HS-5 (cell line): ENCODE measurements at places on chromosomes 12 and 14.

- no peak for DNase-seq
Observed at GRCh38 chr14:92507174-92507768, 6.3 kb upstream of the RIN3 start.

DNA sequence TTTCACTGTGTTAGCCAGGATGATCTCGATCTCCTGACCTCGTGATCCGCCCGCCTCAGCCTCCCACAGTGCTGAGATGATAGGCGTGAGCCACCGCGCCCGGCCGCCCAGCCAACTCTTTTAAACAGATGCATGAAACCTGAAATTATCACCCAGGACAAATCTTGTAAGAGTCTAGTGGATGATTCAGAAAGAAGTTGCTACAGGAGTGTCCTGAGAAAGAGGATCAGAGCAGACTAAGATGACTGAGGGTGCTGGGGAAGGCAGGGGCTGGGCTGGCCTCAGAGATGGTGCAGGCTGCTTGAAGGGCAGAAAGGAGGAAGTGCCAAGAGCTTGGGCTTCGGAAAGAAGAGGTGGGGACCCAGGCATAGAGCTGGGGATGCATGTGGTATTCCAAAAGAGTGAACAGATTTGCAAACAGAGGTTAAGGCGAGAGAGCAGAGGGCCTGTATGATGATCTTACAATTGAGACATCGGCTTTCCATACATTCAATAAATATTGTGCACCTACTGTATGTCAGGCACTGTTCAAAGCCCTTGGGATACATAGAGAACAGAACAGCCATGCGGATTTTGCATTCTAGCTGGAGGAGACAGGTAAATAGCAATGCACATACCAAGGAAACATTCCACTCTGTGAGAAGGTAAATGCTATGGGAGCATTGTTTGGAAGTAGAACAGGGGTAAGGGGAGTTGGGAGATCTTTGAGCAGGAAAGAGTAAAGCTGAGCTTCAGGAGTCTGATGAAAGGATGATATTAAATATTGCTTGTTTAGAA lies 7.4 kb upstream of the CD9 start:
- no peak for DNase-seq

DNA sequence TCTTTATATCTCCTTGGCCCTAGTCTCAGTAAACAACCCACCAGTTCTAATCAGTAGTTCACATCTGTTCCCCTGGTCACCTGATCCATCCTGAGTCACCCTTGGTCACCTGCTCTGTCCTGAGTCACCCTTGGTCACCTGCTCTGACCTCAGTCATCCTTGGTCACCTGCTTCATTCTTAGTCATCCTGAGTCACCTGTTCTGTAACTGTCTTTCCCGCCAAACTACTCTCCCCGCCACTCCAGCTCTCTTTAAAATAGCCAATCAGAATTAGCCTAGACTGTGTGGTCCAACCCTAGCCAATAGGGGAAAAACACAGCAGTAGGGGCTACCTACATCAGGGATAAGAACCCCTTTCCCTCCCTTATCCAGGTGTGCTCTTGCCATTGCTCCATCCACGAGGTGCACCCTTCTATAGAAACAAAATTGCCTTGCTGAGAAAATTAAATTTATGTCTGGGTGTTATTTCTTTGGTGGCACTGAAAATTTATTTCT lies 245.4 kb upstream of the DIO3 start:
- DNase-seq: no peak

DNA sequence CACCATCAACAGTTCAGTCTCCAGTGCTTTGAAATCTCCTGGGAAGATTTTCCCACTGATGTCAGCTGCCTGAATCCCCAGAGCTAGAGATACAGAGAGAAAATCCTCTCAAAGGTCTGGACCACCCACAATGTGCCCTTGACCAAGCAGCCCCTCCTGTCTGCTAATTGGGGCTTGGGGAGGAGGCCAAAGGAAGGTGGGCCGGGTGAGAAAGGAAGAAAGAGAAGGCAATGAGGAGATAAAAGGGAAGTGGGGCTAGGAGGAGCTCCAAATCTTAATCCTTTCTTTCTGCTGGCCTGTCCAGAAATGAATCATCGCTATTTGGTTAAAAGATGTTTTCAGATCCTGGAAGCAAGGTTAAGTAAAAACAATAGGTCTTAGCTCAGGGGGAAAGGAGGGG lies 322.9 kb downstream of the BCL11B start:
- no peak for DNase-seq

DNA sequence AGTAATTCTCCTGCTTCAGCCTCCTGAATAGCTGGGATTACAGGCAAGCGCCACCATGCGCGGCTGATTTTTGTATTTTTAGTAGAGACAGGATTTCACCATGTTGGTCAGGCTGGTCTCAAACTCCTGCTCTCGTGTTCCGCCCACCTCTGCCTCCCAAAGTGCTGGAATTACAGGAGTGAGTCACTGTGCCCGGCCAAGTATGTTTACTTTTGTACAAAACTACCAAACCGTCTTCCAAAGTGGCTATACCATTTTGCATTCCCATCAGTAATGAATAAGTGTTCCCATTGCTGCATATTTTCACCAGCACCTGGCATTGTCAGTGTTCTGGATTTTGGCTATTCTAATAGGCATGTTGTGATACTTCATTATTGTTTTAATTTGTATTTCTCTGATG lies 8.4 kb upstream of the KRT6A start:
- DNase-seq: no peak

- DNase-seq: no peak
Observed at GRCh38 chr12:4817880-4818279, 91.8 kb upstream of the KCNA1 start.

DNA sequence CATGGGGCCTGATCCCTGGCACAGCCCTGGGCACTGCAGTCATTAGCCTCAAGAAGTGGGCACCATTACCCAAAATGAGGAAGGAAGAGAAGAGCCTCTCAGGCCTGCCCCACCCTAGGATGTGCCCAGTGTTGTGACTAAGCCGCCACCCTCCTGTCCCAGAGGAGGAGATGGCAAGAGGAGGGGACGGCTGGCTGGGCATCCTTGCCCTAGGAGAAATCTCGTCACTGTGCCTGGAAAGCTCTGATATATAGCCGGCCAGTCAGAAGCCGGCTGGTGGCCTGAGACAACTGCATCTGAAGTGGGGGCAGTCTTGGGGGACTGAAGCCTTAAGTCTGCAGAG lies 115.2 kb downstream of the LGMN start:
- no peak for DNase-seq

GRCh38 chr14:52154992-52155650 lies 86.3 kb upstream of the NID2 start:
- no peak for DNase-seq

- DNase-seq: peak; percentile 47
Observed at GRCh38 chr12:26271889-26272492, 76.6 kb downstream of the SSPN start.

- no peak for DNase-seq
Observed at GRCh38 chr12:89424389-89424788, 72.1 kb upstream of the DUSP6 start.

GRCh38 chr12:112881602-112882001 lies 25.2 kb upstream of the OAS1 start:
- no peak for DNase-seq

- no peak for DNase-seq
Observed at GRCh38 chr12:56332512-56333196, 1.1 kb downstream of the PAN2 start.

DNA sequence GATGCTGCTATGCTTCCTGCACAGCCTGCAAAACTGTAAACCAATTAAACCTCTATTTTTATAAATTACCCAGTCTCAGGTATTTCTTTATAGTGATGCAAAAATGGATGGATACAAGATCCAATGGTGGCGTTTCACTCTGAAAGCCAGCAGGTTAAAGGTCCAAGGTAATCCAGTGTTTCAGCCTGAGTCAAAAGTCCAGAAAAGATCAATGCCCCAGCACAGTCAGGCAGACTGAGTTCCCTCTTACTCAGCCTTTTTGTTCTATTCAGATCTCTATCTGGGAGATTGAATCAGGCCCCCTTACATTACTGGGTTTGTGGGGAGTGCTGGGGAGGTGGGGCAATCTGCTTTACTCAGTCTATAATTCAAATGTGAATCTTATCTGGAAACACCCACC lies 464.5 kb downstream of the GXYLT1 start:
- no peak for DNase-seq

DNA sequence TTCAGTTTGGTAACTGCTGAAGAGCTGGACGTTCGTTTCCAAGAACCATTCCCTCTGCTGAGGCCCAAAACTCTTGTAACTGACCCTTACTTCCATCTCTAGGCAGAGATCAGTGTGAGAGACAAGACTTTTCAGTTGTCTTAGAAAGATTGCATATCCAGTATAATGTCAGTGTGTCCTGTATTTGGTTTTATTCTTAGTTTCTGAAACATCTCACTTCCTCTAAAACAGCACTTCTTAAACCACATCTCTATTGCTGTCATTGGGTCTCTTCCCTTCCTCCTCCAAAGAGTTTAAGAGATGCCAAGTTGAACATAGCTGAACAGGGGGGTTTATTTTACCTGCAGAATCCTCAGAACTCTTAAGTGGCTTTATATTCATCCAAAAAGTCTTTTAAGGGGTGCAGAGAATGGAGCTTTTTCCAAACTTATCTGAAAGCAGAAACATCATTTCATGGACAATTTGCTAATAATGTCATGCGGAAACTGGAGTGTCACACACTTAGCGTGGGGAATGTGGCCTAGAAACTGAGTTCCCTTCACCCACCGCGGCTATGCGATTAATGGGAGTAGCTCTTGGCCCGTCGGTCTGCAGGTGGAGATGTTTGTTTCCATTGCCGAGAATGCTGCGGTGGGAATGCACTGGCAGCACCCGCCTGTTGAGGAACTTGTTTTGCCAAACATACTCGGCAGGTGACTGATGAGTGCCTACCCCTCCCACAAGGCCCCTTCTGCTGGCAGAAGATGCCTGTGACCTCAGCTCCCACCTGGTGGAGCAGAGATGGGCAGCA lies 148.2 kb downstream of the ADGRD1 start:
- no peak for DNase-seq

DNA sequence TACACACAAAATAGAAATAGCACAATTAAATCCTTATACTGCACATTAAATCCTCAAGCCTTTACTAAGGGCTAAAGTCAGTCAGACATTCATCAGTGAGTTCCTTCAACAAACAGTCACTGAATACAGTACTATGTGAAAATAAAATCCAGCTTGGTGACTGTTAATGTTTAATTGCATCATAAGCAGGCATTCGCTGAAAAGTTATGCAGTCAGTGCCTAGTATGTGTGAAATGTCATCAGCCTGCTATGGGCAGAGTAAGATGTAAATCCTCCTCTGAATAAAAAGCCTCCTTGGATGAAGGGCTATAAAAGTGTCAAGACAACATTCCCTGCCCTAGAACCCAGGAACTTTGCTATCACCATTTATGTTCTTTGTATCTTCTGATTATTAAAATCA lies 116.4 kb downstream of the PRICKLE1 start:
- no peak for DNase-seq

DNA sequence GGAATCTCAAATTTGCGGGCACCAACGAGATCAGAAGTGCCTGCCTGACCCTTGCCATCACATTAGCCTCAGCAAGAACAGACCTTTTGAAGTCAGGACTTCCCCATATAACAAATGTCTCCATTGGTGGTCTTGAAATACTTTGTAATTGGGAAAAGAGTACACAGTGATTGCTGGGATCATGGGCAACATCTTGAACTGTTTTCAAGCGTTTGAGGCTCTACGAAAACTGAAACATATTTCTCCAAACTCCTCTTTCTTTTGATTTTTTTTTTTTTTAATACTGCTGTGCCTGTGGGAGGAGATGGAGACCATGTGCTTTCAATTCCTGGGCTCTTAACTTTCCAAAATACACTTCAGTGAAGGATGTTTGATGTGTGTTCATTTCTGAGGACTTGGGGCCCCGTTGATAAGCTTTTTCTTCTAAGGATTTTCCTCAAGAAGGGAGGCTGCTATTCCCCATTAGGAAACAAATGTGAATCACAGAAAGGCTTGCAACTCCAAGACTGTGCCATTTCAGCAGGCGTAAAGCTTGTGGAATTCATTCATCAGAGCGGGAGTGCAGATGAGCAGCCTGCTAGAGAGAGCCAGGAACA lies 94.5 kb downstream of the TMEM132C start:
- DNase-seq: no peak

- DNase-seq: no peak
Observed at GRCh38 chr14:58639198-58639565, 1.4 kb downstream of the DACT1 start.

DNA sequence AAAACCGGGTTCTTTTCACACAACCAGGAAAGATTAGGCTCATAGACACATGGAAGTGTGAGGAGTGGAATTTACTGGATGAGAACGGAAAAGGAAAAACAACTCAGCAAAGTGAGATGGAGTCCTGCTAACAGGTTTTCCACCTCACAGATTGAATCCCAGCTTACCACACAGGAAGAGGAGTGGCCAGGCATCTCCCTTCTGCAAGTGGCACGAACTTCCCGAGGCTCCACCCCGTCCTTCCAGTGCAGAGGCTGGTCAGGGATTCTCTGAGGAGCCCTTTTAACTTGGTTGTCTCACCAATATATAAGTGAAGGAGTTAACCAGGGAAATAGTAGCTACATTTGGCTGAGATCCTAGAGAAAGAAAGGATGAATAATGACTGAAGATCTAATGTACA lies 102.8 kb downstream of the SCAF11 start:
- no peak for DNase-seq

GRCh38 chr12:122873540-122873939 lies 22.4 kb downstream of the VPS37B start:
- no peak for DNase-seq

- DNase-seq: no peak
Observed at GRCh38 chr14:94310248-94310647, 12.9 kb downstream of the SERPINA6 start.
